ENCODE measurements at places on chromosomes 12 and 14.

- DNase-seq = no peak
These were observed 204.0 kb downstream of the SSPN start for GRCh38 chr12:26399381-26399780.

DNA sequence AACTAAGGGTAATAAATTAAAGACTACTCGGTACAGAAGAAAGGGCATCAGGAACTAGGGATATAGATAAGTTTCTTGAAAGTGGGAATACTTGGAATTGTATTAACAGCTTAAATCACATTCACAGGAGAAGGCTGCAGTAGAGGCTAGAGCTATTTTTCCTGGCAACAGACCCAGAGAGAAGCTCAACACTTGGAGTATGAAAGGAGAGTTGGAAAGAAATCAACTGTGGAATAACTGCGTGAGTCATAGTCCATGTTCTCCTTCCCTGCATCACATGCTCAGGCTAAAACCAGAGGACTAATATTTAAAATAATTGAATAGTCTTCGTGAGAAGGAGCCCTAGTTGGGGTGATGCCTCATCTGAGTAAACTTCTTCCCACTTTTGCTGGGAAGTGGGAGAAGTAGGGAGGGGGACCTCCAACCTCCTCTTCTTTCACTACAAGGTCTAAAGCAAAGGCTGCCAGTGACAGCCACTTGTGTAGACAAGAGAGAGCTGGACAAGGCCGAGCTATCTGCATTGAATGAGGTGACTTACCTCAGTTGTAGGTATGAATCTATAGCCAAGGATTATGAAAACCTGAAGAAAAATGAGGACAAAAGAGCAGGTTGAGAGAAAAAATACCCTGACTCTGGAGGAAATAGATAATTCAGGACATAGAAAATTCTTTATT, 32.7 kb downstream of the DYRK2 start:
- DNase-seq = no peak

DNA sequence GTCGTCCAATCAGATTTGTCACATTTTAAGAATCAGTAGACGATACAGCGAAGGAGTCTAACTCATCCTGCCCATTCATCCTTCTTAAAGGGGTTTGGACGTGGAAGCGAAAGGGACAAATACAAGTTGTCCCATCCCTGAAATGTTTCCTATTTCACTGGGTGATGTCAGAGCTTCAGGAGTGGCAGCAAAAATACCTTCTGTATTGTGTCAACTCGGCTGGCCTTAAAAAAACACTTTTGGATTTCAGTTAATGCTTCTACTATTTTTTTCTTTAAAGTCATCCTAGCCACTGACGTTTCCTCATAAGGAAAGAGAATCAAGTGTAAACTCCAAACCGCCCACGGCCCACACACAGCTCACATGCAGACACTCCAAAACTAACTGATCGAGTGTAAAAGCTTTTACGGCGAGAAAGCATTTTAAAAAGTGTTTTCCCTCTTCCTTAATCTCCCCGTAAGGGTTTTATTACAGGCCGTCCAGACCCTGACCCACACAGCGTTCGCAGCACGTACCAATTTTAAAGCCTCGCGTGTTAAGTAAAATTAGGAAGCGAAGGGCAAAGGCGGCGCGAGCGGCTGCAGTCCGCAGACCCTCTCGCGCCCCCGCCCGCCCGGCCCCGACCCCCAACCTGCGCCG, 593 bp downstream of the CFL2 start:
- DNase-seq = peak; percentile 41

DNA sequence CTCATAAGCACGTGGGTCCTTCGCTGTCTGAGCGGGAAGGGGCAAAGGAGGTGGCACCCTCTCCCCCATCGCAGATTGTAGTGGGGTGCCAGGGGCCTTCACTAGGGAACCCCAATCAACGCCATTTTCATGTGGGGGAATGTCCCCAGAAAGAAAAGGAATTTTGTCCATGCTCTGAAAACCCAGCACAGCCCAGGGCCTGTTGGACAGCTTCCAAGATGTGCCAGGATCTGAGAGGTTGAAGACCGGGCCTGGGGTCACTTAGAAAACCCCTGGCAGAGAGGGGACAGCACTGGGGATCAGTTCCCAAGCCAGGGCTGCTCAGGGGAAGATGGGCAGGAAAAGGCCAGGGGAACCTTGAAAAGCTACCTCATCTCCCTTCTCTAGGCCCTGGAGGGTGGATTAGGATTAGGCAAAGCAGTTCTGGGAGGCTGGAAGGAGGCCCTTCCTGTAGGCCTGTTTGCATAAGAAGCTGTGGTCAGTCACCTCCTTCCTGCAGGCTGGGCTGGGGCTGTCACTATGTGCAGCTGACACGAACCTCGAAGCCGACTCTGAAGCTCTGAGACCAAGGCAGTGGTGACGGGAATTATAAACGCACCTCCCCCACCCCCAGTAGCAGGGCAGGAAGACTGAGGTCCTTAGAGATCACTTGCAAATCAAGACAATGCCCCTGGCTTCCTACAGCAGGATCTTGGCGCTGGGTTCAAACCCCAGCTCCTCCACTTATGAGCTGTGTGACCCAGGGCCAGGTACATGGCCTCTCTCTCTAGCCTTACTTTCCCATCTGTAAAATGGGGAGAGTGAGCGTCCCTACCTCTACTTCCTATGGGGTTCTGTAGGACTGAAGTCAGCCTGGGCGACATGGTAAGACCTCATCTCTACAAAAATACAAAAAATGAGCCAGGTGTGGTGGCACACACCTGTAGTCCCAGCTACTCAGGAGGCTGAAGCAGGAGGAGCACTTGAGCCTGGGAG, 29.0 kb downstream of the TESC start:
- no peak for DNase-seq

- DNase-seq = no peak
These were observed 85.3 kb upstream of the OVCH1 start for GRCh38 chr12:29582677-29583272.

GRCh38 chr12:132439333-132439904, 50.5 kb upstream of the FBRSL1 start:
- no peak for DNase-seq

DNA sequence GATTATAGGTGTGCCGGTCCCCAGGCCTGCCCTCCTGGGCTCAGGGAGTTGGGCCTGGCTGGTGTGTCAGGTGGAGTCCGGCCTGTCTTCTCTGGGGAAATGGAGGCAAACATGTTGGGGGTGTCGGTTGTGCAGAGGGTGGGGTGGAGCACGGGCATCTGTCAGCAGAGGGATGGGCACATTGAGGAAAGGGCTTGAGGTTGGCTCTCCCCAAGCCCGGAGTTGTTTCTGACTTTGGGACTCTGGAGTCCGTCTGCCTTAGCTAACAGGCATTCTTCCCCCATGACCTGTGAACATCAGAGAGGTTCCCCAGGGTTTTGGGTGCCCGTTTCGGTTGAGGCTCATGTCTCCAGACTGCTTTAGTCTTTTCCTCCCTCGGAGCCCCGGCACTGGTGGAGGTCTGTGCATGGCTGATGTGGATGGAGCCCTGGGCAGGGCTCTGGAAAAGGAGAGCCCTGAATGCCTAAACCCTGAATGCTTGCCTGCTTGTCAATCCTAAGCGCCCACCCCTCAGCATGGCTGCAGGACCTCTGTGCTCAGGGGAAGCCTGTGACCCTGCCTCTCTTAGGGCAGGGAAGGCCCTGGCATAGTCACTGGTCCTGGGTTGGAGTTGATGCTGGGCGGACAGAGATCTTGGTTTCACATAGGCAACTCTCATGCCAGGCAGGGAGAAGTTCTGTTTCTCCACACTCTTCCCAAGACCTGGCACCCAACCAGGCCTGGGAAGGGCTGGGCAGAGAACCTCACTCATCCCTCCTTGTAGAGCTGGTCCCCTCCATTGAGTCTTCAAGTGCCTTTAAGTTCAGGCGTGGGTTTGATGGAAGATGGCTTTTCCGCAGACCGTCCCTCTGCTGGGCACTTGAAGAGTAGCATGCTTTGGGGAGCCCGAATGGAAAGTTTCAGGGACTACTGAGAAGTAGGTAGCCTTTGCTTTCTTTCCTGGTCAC, 12.9 kb downstream of the NYNRIN start:
- DNase-seq = peak; percentile 52

DNA sequence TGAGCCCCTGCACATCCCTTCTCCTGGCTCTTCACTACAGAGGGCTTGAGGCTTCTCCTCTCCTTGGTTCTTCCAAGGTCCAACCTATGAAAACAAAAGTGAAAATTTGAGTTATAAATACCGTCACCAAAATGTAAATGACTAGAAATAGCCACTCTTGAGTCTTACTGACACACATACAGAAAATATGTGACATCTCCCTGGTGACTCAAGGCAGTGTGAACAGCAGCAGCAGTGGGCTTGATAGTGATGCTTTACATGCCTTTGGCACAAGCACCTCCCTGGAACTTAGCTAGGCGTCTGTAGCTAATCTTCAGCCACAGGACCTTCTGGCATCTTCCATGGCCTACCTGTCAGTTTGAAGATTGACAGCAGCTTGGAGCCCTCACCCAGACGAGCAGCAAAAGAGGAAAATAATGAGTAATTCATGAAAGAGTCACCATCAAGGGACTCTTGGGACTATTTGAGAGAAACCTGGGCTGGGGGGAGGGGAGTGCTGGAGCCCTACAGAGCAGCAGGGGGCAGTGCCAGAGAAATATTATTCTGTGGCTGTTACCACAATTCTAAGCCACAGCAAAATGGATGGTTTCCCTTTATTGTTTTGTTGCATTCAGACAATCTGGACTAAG, 158.0 kb downstream of the KCNK10 start:
- DNase-seq = no peak

GRCh38 chr14:73105050-73105449, 31.3 kb upstream of the PSEN1 start:
- no peak for DNase-seq

GRCh38 chr12:24900196-24900595, 48.7 kb downstream of the BCAT1 start:
- no peak for DNase-seq

GRCh38 chr12:121713257-121713777, 765 bp downstream of the TMEM120B start:
- peak; percentile 43 for DNase-seq

DNA sequence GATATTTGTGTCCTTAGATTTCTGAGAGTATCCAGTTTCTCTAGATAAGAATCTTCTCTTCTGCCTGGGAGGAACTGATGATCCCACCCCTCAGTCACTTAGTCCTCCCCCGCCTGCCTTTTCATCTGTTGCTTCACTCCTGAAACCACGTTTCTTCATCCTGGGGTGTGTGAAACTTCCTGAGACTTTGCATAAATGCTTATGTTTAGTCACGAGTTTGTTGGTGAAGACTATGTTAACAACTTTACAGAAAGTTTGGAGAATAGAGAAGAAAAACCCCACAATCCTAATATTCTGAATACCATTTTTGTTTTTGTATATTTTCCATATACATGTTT, 33.2 kb downstream of the MARK3 start:
- DNase-seq = no peak

Measured in hematopoietic multipotent progenitor cell treated with erythropoietin and hydrocortisone succinate and interleukin-3 and kit ligand, for 17 days (in vitro differentiated cells).